IMR-90 (cell line): ENCODE measurements at places on chromosomes 1 and 21. TPM values are rescaled to one million over a fixed set of nuclear protein-coding genes. Genes with fewer than 3 reads are reported as not detected.

DNA sequence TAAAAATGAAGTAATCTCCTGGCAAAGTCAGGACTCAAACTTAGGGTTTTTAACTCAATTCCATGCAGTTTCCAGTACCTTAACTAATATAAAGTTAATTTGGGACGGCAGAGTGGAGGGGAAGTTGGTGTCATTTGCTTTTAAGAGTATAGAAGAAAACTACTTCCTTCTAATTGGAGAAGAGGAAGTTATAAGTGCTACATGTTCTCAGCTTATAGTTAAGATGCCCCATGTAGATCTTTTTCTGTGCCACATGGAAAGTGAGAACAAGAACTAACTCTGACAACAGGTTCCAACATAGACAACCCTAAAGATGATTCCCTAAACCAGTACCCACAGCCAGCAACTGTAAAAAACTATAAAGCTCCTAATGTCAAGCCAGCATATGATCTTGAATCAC, 11.5 kb downstream of the RRAGC start:
- no peak for DNase-seq
- H3K4me3 ChIP-seq, result no peak overlapping the region
- H3K27ac ChIP-seq, result no peak overlapping the region
- H3K36me3 ChIP-seq, result peaks cover 32% of the 10 kb centered on the region
- H3K27me3 ChIP-seq, result no peaks in the 10 kb centered on the region
- no peaks in the 10 kb centered on the region for H3K4me1 ChIP-seq

DNA sequence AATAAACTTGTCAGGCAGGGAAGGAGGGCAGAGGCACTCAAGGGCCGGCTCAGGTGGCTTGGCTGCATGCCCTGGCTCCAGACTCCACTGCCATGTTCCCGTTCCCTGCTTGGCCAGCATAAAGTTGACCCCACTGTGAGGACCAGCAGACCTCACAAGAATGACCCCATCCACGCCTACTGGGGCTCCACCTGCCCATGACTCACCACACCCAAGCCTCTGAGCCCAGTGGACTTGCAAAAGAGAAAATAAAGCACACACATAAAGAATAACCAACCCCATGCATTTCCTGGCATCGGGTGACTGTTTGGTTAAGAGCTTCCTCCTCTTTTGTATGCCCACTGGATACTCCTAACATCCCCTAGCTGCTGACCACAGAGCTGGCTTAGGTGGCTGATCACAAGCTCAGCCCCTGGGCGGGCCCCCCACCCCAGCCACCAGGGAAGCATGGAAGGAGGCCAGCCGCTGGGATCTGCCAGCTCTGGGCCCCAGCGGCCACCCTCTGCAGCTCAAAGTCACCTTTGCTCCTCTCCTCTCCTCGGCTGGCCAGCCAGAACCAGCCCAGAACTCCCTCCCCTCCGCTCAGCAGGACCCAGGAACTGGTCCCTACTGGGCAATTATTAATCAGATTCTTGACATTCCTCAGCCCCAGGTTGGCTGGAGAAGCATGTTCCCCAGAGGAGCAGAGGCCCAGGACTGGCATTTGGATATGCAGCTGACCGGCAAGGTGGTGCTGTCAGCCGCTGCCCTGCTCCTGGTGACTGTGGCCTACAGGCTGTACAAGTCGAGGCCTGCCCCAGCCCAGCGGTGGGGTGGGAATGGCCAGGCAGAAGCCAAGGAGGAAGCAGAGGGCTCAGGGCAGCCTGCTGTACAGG, at the start of gene KLHDC7A:
Gene KLHDC7A, plus strand, starts transcription at position 616 of the 875 bp plus-strand sequence. Its CDS starts 52 bp downstream, at position 668.
- no peak within 1 kb of the TSS for H3K27ac ChIP-seq
- H3K36me3 ChIP-seq, result no peaks in the 10 kb centered on the region
- no peaks in the 10 kb centered on the region for H3K4me1 ChIP-seq
- no peak for DNase-seq
- no peak within 1 kb of the TSS for H3K4me3 ChIP-seq

The DCST1 gene
- not detected in 2 replicates for total RNA-seq

- H3K4me1 ChIP-seq, result peaks cover 30% of the 10 kb centered on the region
- DNase-seq, result peak; percentile 77
- H3K36me3 ChIP-seq, result peaks cover 6% of the 10 kb centered on the region
- H3K4me3 ChIP-seq, result peak overlapping the region; percentile 90
- H3K27me3 ChIP-seq, result no peaks in the 10 kb centered on the region
- peak overlapping the region; percentile 19 for H3K27ac ChIP-seq
Observed at GRCh38 chr21:44871576-44872269, 1.8 kb downstream of the PTTG1IP start.

The PRR9 gene
- total RNA-seq, result not detected in 2 replicates
